ENCODE measurements at places on chromosomes 2 and 18.

- DNase-seq, result no peak
Observed at GRCh38 chr2:113098041-113098440, 29.4 kb upstream of the IL1RN start.

DNA sequence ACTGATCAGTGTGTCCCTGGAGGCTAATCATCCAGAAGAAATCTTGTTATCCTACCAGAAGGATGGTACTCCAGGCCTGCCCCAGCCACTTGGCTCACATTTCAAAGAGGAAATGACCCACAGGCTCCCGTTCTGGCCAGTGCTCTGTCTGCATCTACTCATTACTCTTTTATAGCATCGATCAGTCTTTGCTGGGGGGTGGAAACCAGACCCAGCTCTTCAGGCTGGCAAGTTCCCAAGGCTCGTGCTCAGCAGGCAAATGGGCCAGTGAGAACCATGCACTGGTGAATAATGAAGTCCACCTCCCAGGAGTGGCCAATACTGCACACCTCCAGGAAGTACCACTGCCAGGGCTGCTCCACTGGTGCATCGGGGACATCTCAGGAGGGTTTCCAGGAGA lies 38.8 kb downstream of the DNER start:
- DNase-seq, result no peak

DNA sequence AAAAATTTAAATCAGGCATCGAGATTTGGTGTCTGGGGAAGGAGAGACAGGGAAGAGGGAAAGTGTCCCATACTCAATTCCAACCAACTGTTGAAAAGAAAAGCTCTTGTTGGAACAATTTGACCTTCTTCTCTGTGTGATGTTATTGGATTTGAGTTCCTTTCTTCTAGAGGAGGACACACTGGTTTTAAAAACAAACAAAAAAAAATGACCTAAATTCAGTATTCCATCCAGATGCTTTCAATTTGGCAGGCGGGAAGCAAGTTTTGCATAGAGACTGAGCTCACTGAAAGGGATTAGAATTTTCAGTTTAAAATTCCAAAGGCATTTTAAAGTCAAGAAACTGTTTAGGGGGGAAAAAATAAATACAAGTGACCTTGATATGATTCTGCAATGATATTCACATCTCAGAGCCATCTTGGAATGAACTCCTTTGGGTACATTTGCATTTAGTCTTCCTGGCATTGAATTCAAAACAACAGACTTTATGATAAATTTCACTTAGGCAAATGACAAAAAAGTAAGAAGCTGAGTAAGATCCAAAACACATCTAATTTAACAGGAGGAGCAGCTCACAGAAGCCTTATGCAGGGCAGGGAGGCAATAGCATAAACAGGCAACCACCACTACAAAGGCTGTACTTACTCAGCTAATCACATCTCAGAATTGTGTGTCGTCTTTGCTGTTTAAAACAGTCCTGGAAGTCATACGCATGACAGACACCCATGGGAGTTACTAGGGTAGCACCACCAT lies 126.8 kb downstream of the CDH20 start:
- DNase-seq, result no peak

GRCh38 chr2:221817052-221817451 lies 244.9 kb upstream of the EPHA4 start:
- no peak for DNase-seq

DNA sequence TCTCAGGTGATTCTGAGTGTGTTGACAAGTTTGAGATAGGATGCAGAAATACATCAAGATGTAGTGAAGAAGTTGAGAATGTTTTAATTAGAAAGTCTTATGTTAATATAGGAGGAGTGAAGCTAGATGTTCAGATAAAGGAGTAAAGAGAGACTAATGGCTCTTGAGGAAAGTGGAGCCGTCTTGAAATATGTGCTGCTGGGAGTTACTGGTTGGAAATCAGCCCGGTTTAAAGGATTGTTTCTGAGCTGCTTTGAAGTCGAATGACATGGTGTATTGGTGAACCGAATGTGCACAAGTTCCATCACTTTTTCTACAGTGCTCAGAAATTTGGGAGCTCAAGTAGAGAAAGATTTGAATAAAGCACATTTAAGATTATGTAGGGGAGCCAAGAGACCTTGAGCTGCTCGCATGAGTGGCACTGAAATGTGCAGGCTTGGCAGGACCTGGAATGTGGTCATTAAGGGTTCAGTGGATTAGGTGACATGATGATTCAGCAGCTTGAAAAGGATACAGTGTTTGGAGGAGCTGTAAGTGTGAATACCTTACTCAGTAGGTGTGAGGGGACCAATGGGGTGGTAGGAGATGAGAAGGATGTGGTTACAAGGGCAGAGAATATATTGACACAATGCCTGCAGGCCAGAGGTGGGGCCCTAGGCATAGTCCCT lies 68.6 kb downstream of the CAB39 start:
- DNase-seq, result no peak

DNA sequence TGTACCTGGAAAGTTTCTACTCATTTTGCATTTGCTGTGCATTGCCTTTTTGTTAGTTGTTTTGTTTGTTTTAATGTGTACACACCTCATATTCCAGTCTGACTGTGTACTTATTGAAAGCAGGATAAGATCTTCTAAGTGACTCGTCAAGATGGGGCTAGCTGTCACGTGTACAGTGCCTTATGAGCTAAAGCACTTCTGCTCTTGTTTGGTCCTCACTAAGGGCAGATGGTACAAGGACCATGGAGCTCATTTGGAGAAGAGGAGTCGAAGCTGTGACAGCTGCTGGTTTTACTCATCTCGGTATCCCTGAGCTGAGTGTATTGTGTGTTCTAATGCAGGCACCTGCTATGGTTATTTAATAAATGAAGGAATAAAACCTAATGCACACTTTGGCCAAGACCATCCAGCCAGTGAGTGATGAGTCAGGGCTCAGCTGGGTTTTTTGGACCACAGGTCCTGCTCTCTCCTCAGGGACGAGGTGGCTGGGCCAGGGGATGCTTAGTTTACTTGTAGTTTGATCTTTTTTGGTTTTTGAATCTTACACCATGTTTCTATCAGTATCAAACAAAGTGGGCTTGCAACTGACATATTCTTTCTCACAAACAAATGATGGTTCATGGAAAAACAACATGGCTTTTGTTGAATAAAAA lies 152.5 kb upstream of the APCDD1 start:
- no peak for DNase-seq

DNA sequence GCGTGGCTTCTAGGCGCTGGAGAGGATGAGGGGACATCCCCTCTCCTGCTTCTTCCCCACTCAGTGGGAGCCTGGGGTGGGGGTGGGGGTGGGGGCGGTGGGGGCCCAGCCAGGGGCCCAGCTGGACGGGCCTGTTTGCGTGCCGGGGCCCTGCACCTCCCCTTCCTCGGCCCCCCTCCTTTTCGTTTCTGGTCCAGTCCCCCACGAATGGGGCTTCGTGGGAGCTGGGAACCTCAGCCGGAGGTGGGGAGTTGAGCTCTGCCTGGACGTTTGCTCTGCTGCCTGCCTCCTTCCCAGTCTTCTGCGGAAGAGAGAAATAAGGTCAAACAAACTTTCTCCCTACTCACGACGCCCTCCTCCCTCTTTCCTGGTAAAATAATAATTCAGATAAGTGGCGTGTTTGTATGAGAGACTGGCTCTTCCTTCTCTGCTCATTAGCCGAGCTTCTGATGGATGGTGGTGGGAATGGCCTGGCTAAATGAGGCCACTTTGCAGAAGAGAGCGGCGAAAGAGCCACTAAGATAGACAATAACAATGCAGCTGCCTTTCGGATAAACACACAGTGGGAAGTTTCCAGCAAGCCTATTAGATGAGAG lies 782 bp downstream of the MTA3 start:
- DNase-seq, result no peak

- no peak for DNase-seq
Observed at GRCh38 chr18:37666991-37667390, 101.4 kb upstream of the CELF4 start.

DNA sequence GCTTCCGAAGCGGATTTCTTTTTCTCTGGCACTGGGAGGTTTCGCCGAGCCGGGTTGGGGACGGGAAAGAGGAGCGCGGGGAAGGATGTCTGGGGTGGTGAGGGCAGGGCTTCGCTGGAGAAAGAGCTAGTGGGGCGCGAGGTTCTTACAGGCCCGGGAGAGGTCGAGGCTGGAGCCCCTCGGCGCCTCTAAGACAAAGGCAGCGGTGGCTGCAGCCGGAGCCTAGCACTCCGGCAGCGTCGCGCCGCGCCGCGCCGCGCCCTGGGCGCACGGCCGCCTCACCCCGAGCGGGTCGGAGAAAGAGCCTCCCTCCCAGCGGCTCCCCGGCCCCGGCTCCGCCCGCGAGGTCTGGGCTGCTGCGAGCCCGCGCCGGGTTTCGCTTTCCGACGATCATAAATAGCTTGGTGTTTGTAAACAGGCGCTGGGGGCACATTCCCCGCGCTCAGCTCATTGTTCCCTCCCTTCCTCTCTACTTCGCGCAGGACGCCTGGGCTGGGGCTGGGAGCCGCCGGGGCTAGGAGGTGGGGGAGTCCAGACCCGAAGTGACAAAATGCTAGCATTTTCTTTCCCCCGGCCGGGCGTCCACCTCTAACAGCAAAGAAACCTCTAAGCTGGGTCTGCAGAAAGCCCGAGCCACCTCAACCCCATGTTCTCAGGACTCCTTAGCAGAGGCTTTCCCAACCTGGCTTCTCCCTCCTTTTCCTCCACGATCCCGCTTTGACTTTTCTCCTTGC lies 813 bp upstream of the MEIS1 start:
- DNase-seq, result no peak

DNA sequence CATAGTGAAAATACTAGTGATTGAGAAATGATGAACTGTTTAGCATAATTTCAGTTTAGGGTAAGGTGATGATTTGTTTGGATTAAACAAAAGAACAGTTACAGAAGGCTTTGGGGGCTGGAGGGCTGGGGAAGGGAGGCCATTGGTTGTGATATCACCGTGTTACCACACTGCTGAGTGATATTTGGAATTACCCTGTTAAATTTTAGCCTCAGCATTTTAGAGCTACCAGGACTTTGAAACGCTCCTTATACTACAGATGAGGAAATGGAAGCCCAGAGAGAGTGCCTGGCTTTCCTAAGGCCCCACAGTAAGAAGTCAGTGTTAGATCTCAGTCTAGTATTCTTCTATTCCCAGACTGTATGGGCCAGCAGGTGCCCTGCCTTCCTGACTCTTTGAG lies 15.6 kb downstream of the ARHGEF33 start:
- no peak for DNase-seq

DNA sequence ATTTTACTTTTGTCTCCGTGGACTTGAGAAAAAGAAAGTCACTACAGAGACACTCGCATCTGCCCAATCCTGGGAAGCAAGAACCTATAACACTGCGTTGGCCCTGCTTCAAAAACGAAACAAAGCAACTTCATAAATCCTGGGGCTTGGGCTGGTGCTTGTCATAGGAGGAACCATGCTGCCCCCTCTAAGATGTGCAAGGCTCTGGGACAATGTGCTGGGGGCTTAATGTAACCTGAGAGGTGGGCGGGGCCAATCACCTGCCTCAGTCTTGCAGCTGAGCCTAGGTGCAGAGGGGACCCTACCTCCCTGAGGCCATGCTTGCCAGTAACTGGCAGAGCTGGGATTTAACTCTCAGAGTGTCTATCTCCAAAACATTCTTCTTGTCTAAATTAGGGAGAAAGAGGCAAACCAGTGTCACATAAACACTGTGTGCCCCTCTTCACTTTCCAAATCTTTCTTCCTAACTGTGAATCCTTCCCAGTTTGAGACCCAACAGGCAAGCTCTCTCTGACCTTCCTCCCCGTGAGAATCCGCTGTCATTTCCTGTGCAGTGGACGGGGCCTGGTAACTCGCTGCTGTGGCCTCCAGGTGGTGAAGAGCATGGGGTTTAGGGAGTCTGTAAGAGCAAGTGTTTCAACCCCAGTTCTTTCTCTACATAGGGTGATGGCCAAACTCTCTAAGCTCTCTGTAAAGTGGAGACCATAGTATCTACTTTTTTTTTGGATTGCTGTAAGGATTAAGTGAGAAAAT lies 115.1 kb downstream of the ACKR3 start:
- no peak for DNase-seq

DNA sequence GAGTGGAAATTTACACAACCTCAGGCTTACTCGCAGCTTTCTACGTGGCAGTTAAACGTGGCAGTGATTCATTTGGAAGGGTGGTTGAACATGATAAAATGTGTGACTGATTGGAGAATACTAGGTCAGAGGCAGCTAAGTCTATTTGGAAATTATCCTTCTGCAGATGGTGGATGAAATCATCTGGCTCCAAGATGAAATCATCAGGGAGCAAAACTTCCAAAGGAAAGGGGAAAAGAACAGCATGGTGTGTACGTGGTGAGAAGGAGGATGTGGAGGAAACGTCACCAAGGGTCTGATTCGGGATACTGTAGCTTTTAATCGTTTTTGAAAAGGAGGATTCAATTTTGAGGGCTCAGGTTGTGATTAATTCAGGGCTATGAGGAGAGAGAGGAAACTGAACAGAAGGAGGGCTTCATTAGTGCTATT lies 47.9 kb downstream of the COL3A1 start:
- no peak for DNase-seq
